ENCODE measurements at places on chromosomes 2 and 18.

DNA sequence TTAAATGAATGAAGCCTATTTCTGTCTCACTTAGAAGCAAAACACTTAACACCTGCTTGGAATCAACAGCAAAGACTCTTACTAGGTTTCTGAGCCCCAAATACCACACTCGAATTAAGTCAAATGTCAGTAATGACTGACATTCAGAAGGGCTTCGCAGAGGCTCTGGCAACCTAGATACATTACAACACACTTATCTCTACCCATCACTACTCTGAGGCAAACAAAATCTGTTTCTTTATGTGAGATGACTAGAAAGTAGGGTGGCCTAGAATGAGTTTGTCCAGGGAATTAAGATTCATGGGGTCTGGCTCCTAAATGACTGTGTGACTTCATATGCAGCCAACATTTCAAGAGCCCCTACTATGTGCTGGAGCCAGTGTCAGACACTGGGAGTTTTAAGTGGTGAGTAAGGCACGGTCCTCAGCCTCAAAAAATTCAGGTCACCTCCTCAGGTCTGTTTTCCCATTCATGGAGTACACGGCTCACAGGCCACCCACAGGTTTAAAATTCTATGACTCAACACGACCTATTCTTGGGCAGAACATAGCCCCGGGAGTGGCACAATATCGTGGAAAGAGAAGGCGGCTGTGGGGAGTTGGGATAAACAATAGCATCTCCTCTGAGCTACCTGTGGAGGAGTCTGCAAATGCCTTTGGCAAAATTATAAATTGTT is 150.3 kb upstream of the ZFP36L2 start:
- no peak for DNase-seq

- DNase-seq = no peak
These were observed 229.9 kb upstream of the HDAC4 start for GRCh38 chr2:239630618-239631286.

GRCh38 chr2:76501641-76502040 is 790.9 kb upstream of the GCFC2 start:
- DNase-seq = no peak

DNA sequence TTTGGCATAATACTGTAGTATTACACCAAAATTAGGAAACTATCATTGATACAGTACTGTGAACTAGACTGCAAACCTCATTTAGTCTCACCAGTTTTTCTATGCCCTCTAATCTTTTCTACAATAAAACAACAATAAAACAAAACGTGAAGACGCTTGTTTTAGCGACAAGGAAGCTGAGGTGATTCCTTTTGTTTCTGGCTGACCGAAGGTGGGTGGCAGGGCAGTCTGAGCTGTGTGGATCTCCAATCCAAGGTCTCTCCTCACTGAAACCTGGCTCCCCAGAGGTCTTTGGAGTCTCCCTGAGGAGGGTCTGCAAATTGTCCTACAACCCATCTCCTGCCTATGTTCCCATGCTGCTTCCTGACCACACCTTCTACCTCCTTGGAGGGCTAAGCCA is 59.3 kb downstream of the ARMC9 start:
- no peak for DNase-seq

DNA sequence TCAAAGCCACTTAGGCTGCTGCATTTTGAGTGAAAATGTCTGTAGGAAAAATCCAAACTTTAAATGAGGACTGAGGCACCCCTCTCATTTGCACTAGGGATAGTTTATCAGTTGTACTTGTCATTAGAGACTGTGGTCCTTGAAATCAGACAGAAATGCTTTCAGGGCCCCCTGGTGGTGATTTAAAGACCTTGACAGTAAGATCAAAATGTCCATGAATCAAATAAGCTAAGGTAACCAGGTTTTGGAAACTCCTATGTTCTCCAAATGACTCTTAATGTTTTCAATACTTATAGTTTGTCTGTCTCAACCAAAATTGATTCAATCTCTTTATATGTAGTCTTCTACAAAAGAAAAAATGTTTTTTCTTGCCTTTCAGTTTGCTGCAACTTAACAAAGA is 28.8 kb upstream of the DDX18 start:
- no peak for DNase-seq

DNA sequence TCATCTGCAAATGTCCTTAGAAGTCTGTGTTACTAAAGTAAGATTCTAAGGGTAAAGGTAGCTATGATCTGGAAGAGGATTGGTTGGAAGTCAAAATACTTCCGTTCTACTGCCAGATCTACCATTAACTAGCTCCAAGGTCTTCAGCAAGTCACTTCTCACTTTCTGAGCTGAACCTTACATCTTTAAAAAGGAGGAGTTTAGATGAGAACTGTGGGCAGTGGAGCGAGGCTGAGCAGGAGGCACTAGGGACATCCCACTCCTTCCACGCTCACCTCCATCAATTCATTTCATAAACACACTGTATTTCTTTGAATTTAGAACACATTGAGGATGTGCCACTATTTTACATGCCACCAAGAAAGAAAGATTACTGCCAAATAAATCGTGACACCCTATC is 143.0 kb downstream of the ABCA12 start:
- no peak for DNase-seq

- DNase-seq = no peak
These were observed 357.4 kb downstream of the RND3 start for GRCh38 chr2:150129921-150130575.

- no peak for DNase-seq
These were observed 1.9 kb downstream of the ADCYAP1 start for GRCh38 chr18:906416-907114.

- DNase-seq = no peak
These were observed 114.1 kb downstream of the BCL11A start for GRCh38 chr2:60439219-60439974.

All from T follicular helper cell (primary cell).